ENCODE measurements at places on chromosomes 6 and 20.

GRCh38 chr6:5333658-5334057, 72.3 kb downstream of the FARS2 start:
- DNase-seq: no peak

- no peak for DNase-seq
Measured at GRCh38 chr6:130903007-130903406, 75.8 kb downstream of the SMLR1 start.

GRCh38 chr20:34831936-34832335, 6.5 kb upstream of the NCOA6 start:
- DNase-seq: no peak

DNA sequence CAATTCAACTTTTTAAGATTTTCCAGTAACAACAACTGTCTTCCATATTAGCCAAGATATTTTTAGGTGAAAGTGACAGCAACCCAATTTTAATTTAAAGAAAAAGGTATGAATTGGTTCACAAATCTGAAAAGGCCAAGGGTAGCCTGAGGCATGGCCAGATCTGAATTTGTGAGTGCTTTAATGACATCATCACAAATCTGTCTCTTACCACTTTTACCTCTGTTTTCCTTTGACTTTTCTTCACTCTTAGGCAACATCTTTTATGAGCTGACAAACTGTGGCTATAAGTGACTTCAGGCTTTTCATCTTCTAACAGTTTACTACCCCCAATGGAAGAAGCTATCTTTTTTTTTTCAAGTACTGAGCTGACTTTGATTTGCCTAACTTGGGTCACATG, 44.5 kb upstream of the PKIB start:
- no peak for DNase-seq

DNA sequence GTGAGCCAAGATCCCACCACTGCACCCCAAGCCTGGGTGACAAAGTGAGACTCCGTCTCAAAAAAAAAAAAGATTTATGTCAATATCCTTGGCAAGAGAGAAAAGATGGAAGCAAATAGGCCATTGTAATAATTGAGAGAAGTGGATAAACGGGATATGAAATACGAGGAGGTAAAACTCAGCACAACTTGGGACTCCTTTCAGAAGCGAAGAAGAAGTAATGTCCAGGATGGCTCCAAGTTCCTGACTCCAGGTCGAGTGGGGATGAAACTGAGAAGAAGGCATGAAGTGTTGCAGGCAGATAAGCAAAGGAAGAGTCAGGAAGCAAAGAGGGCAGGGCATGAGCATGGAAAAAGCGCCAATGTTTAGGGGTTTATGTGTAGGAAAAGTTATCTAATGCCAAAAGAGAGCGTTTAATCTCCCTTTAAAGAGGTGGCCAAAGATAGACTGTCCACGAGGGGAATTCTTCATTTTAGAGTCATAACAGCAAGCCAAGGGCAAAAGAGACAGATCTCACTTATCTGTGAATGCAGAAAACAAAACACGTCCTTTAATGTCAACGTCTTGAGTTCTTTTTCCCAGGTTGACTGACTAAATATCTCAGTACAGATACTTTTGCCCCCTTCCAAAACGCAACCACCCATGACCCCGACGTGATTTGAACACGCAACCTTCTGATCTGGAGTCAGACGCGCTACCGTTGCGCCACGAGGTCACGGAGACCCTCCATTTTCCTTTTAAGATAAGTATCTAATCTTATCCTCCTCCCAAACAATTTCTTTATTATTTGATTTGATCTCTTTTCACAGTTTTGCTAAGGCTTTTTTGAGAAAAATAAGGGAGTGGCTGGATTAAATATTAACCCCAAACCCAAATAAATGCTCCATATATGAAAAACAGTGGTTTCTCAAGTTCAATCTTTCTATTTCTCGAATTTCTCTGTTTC, 46.3 kb upstream of the BTN3A2 start:
- no peak for DNase-seq

- DNase-seq: no peak
Measured at GRCh38 chr20:59992526-59993084, 34.4 kb downstream of the CDH26 start.

GRCh38 chr20:25197183-25197869, 1.8 kb downstream of the ENTPD6 start:
- no peak for DNase-seq

DNA sequence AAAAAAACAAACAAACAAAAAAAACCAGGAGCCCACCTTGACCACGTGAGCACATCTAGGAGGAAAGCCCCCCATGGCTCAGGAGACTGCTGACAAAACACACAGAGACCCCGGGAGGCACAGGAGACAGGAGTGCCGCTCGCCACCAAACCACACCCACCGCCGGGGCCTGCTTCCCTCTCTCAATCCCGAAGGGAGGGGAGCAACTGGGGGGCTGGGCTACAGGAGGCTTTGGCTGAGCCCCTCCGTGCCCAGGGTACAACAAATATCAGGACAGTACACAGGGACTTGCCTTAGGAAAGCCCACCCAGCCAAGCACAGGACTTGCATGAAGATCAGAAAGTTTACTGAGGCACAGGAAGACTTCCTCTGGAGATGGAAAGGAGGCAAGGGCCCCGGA, 102.5 kb downstream of the TAF4 start:
- DNase-seq: no peak

GRCh38 chr6:111800821-111801220, 72.4 kb downstream of the FYN start:
- no peak for DNase-seq

- no peak for DNase-seq
Measured at GRCh38 chr6:31877125-31877650, 1.6 kb downstream of the SLC44A4 start.

DNA sequence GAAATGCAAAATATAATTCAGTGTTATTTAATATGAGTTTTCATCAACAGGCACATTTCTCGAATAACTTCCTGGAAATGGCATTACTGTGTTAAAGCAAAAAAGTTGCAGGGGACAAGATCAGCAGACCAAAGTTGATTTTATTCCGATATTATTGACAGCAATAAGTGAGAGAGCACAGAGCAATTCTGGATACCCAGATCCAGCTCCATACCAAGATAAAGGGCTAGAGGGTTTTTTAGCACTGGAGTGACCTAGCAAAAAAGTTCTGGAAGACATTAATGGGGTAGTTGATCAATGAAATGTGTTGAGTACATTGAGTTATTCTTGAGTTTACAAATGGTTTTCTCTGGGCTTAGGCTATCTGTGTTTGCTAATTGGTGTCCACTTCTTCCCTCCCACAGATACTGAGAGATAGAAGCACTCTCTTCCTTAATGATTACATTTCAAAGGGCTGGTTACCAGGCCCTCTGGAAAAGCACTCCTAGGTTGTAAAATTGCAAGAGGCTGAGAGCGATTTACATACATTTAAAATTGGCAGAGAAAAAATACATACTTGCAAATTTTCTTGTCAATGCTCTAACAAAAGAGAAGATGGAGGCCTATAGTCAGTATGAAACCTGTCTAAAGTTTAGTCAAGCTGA, 47.0 kb upstream of the MANEA start:
- DNase-seq: no peak

- no peak for DNase-seq
Measured at GRCh38 chr6:147078106-147078505, 126.1 kb upstream of the STXBP5 start.

- no peak for DNase-seq
Measured at GRCh38 chr6:7933794-7934193, 23.2 kb upstream of the TXNDC5 start.

DNA sequence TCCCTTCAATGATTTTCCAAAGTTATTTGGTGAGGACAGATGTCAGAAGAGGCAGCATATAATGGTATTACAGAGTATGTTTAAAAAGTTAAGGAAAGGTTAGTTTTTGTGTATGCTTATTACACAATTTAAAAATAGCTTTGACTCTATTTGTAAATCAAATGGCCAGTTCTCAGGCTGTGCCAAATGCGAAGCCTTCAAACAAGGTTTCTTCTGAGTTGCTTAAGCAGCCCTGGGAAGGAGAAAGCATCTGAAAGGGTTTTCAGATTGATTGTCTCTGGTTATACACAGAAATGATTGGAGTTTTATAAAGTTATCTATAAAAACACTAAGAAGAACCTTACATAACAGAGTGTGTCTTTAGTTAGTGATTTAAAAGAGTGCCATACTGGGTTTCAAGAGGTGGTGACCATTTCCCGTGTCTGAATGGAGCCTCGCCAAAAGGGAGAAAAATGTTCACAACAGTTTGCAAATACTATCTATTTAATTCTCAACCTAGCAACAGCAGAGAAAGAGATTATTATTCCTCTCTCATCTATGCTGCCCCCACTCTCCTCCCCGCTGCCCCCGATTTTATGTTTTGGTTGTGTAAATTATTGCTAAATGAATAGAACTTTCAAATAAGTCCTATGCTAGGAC, 16.7 kb downstream of the CD109 start:
- no peak for DNase-seq

DNA sequence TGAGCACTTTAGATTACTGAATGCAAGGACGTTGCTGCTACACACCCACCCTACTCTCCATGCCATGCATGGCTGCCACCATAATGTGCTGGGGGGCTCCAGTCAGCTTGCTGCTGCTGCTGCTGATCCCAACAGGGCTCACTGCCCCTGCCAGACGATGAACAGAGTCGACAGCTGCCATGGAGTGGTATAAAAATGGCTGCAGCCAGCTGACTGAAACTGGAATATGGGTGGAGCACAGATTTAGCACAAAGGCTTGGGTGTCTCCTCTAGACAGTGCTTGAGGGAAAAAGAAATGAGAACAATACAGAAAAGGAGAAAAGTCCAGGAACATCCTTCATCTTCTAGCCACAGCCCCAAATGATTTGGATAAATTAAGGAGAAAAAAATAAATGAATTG, 150.7 kb downstream of the PDSS2 start:
- DNase-seq: no peak

DNA sequence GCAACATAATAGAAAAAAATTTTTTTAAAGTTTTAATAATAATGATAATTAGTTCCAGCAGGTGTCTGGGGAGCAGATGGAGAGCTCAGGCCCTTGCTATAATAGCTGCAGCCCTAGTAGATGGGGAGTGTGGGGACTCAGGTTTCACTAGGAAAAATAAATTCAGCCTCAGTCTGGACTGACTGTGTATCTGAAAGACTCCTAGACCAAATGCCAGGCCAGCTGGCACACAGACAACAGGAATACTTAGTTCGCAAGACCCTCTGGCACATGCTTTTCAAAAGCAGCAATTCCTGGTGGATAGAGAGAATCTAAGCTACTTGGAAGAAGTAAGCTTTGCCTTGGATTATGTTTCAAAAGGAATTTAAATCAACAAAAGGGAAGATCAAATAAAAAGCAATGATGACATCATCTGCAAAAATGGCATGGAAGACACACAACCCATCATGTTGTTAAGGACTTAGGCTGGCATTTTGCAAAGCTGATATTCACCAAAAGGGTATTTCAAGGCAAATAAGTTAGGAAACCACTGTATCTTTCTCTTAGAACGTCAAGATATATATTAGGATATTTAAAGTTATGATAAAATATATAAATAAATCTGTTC, 107.8 kb downstream of the RNGTT start:
- DNase-seq: no peak
